Peyer's patch (tissue), 4 donors: ENCODE measurements at places on chromosomes 2 and 18. TPM values are rescaled to one million over a fixed set of nuclear protein-coding genes. Genes with fewer than 3 reads are reported as not detected.

The PMS1 gene
- 47.0 TPM for total RNA-seq

- no peak for DNase-seq
Measured at GRCh38 chr18:13267431-13267873, 48.9 kb downstream of the LDLRAD4 start.

GRCh38 chr2:239638376-239638775, 237.6 kb upstream of the HDAC4 start:
- no peak for DNase-seq

The PLEKHH2 gene
- 3.3 TPM for total RNA-seq

DNA sequence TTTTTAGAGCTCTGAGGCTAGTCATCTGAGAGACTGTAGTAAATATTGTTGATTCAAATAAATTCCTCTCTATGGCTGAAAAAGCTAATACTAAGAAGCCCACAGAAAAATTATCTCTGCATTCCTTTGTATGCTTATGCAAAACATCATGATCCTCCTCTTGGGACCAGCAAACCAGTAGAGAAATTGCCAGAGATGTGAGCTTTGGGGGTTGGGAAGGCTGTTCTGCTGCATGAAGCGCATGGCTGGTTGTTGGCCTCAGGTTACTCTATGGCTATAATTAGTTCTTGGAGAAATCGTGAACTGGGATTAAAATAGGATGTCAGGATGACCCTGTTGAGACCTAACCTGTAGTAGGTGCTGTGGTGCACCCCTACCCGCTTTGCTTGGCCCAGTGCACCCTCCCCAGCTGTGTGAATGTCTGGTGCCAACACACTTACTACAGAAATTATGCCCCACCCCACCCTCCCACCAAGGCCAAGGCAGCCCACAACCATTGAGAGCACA, 35.5 kb upstream of the C1D start:
- no peak for DNase-seq

The TLX2 gene
- total RNA-seq = 1.7 TPM

DNA sequence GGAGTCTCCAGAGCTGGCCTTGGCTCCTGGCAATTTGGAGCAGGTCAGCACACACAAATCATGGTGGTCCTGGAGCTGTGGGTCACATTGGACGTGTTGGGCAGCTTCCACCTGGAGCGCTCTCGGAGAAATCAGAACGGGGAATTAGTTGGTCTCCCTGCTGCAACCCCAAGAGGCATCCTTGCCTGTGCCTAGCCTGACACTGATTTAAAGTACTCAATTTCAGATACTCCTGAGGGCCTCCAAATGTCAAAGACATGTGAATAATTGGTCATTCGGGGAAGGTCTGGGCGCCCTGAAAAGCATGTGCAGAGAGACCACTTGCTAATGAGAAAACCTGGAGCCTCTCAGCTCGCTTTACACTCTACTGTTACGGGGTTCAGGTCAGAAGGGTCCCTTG, 145.5 kb upstream of the AGAP1 start:
- no peak for DNase-seq

DNA sequence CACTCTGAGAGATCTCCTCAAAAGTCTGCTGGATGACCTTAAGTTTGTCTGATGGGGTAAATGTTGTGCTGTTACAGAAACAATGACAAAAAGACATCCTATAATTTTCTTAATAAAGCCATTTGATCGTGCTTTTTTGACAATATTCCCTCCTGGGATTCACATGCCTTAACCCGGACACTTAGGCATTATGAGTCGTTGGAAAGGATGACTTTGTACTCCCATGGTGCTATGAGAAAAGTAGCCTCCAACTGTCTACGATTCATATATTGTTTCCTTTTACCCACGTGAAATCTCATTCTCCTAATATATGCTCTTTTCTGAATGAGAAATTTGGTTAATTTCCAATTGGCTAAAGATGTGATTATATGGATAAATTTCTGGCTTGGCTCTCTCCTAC, 6.1 kb upstream of the MPP4 start:
- DNase-seq = no peak

The HNMT gene
- 12.8 TPM for total RNA-seq

DNA sequence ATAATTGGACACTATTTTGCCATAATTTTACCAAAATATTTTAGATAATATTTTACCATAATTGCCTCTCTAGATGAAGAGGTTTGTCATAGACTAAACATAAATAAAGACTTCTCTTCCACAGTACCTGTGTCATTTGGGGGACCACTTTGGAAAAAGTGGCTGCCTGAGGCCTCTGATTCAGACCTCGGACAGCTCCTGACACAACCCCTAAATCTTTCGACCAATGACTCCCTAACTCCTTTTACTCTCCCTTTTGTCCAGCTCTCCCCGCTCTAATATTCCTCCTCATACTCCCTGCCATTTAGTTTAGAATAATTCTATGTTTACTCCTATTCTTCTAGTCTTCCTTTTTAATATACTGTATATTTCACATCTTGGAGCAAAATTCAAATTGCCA, 36.0 kb upstream of the UBE2E3 start:
- DNase-seq = no peak

DNA sequence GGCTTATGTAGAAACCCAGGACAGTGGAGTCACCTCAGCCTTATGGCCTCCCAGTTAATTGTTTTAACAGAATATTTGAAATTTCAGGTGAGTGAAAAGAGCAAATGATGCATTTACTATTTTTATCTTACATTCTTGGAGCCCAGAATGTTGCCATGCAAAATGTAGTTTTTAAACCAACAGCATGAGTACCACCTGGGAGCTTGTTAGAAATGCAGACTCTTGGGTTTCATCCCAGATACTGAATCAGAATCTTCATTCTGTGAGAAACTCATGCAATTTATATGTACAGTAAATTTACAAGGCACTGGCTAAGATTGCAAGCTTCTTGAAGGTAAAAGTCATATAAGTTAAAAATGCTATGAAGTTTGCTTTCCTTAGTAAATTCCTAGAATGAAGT, 654.5 kb upstream of the CDH2 start:
- no peak for DNase-seq

DNA sequence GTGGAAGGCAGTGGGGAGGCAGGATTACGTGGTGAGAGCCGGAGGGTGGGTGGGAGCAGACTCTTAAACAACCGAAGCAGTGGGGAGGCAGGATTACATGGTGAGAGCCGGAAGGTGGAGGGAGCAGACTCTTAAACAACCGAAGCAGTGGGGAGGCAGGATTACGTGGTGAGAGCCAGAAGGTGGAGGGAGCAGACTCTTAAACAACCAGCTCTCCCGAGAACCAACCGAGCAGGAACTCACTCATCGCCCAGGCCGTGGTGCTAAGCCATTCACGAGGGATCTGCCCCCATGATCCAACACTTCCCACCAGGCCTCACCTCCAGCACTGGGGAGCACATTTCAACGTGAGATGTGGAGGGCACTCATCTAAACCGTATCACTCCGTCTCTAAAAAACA, 87.7 kb downstream of the RTP5 start:
- peak; percentile 39 for DNase-seq

DNA sequence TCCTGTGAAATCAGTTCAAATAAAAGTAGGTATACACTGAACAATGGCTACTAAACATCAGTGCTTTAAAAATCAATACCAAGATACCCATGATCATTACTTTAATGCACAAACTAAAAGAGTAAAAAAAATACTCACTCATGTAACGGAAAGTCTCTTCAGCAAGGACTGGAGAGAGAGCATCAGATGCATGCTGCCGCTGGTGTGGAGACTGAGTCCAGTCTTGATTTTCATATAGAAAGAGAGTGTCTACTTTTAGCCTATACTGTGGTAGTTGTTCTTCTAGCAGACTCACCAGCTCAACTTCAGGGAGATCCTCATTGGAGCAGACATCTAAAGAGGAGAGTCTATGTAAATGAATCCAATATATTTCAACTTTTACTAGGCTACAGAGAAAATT, 44.0 kb downstream of the TRAK2 start:
- no peak for DNase-seq

The IL36A gene
- total RNA-seq = not detected

- DNase-seq = peak; percentile 71
Measured at GRCh38 chr18:11981543-11982366, 448 bp downstream of the IMPA2 start.

The DAW1 gene
- not detected for total RNA-seq

DNA sequence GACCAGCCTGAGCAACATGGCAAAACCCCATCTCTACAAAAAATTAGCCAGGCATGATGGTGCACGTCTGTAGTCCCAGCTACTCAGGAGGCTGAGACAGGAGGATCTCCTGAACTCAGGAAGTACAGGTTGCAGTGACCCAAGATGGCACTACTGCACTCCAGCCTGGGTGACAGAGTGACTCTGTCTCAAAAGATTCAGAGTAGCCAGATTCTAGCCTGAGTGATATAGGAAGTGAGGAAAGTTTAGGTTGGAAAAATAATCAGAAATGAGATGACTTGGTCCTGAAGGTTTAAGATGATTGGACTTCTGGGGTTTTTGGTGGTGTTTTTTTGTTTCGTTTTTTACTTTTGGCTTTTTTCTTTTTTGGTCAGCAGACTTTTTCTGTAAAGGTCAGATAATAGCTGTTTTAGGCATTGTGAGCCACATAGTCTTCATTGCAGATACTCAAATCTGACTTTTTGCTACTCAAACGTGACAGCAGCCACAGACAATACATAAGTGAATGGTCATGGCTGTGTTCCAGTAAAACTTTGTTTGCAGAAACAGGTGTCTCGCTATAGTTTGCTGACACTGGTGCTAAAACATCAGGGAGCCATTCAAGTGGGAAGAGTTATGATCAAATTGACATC, 104.1 kb upstream of the UBXN4 start:
- DNase-seq = no peak

The ERBB4 gene
- total RNA-seq = not detected

DNA sequence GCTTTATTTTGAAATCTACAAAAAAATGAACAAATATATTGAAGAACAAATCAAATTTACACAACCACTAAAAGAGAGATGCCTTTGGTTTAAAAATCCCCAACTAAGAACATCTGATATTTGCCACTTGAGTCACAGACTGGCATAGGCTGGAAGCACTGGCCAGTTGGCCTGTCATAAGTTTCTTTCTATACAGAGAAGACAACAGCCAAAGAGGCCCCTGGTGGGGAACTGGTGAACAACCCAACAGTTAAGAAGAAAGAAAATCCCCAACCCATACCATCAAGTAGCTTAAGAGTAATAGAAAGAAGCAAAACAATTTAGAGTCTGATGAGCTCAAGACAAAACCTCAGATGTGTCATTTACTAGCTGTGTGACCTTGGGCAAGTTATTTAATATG, 45.5 kb downstream of the OSR1 start:
- no peak for DNase-seq
